CD4-positive, alpha-beta memory T cell (primary cell): ENCODE measurements at places on chromosomes 2 and 18. TPM values are rescaled to one million over a fixed set of nuclear protein-coding genes. Genes with fewer than 3 reads are reported as not detected.
A peak's percentile ranks its signal among the peaks of the same experiment; 100 is the strongest.

DNA sequence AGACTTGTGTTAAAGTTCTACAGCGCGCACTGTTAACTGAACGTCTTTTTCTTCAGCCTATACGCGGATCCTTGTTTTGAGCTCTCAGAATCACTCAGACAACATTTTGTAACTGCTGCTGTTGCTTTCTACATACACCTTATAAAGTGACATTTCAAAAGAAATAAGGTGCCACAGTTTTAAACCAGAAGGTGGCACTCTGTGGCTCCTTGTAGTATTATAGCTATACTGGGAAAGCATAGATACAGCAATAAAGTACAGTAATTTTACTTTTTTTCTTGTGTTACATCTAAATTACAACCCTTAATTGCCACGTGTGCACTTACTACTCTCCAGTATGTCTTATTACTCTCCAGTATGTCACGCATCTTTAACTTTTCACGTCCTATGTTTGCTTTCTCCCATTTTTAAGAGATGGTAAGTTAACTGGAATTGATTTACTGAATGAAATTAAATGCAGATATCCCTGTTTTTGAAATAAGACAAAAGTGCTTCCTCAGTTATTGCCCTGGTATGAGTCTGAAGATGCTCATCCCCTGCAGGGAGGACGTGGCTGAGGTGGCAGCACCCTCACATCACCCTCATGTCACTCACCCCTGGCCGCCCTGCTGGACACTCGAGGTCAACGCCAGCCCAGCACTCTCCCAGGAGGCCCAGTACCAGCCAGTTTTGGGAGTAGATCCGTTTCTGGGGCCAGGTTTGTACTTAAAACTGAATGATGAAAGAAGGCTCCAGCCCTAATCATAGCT, 37.8 kb downstream of the GORASP2 start:
- no peaks in the 10 kb centered on the region for H3K4me1 ChIP-seq
- H3K4me3 ChIP-seq = no peak overlapping the region
- H3K27ac ChIP-seq = no peak overlapping the region
- H3K36me3 ChIP-seq = peaks cover 41% of the 10 kb centered on the region
- no peaks in the 10 kb centered on the region for H3K27me3 ChIP-seq

TCF23 gene
- not detected for total RNA-seq

DNA sequence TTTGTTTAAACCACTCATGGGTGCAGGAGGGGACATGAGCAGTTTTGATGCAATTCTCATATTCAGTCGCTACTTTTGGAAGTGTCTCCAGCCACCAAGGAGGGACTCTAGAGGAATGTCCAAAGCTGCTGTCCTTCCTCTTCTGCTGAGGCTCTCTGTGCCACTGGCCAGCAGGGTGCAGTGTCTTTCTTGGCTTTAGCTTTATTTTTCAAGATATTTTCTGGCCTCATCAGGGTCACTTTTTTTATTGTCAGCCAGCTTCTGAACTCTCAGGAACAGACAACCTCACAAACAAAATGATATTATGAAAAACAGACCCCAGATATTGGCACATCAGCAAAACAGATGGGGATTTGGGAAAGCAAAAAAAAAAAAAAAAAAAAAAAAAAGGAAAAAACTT, 289.3 kb upstream of the ZSWIM2 start:
- H3K4me3 ChIP-seq = no peak overlapping the region
- no peak overlapping the region for H3K27ac ChIP-seq
- no peaks in the 10 kb centered on the region for H3K27me3 ChIP-seq
- H3K36me3 ChIP-seq = no peaks in the 10 kb centered on the region

FABP1 gene
- total RNA-seq = not detected

AKAIN1 gene
- not detected for total RNA-seq

- DNase-seq = no peak
- H3K4me3 ChIP-seq = no peak overlapping the region
- no peaks in the 10 kb centered on the region for H3K27me3 ChIP-seq
These were observed 64.4 kb downstream of the KLHL29 start for GRCh38 chr2:23449413-23449812.

DNA sequence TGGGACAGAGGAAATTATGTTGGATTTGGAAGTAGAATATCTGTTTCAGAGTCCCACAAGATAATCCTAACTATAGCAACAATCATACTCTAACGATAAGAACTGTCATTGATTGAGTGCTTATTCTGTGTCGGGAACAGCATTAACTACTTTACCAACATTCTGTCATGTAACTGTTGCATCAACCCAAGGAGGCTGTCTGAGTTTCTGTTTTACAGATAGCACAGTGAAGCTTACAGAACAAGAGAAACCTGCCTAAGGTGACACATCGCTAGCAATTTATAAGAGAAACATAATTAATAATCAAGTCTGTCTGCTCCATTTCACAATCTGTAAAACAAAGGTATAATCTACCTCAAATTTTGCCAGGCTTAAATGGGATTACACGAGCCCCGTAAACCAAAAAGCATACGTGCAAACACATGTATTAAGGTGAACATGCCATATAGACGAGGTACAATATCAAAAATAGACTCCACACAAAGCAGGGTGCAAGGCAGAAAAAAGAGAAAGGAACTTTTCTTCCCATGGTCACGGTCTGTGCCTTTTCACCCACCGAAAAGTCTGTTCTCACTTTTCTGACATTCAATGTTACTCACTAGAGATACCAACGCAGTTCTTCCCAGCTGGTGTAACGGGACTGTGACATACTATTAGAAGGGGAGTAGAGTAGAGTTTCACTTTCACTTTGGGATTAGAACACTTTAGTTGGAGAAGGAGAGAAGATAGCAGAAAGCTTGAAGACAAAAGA, 37.2 kb upstream of the SLC8A1 start:
- H3K27me3 ChIP-seq = no peaks in the 10 kb centered on the region
- H3K4me1 ChIP-seq = no peaks in the 10 kb centered on the region
- no peak for DNase-seq

GRCh38 chr2:149781263-149781808, 193.8 kb upstream of the MMADHC start:
- H3K4me3 ChIP-seq = no peak overlapping the region
- no peaks in the 10 kb centered on the region for H3K4me1 ChIP-seq
- no peak for DNase-seq
- no peaks in the 10 kb centered on the region for H3K27me3 ChIP-seq

- no peak for DNase-seq
- H3K27ac ChIP-seq = no peak overlapping the region
- no peaks in the 10 kb centered on the region for H3K36me3 ChIP-seq
- H3K27me3 ChIP-seq = no peaks in the 10 kb centered on the region
- no peaks in the 10 kb centered on the region for H3K4me1 ChIP-seq
These were observed 123.4 kb upstream of the PDE1A start for GRCh38 chr2:182550234-182550633.

DNA sequence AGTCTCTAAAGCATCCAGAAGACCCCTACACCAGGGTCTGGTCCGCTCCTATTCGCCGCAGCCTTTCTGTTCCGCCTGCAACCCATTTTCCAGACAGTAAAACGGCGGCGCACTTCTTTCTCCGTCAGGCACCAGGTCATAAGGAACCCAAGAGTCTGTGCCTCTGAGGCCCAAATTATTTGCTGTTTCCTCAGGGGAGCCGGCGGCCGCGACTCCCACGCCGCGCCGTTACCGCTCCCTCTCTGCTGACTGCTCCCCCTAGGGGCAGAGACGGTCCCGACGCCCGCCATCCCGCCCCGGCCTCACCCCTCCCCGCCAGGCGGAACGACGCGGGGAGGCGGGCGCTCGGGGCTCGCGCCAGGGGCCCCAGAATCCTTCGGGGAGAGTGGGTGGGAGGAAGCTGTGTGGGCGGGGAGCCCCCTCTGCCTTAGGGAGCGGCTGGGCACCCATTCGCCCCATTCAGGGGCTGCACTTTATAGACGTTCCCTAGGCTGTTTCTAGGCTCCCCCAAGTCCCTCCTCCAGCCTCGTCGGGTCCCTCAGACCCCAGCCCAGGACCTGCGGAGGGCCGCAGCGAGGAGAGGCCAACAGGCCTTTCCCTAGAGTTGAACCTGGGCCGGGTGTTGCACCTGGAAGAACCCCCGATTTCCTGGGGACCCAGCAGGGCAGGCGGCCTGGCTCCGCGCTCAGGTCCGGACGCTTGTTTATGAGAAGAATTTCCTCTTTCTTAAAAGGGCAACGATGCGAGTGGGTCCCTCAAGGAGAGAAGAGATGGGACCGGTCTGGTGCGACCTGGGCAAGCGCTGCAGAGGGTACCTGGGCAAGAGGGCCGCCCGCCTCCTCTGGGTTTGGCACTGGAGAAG, 3.6 kb upstream of the CTDSP1 start:
- H3K4me1 ChIP-seq = peaks cover 49% of the 10 kb centered on the region
- H3K4me3 ChIP-seq = peak overlapping the region; percentile 97
- H3K27me3 ChIP-seq = no peaks in the 10 kb centered on the region

DNA sequence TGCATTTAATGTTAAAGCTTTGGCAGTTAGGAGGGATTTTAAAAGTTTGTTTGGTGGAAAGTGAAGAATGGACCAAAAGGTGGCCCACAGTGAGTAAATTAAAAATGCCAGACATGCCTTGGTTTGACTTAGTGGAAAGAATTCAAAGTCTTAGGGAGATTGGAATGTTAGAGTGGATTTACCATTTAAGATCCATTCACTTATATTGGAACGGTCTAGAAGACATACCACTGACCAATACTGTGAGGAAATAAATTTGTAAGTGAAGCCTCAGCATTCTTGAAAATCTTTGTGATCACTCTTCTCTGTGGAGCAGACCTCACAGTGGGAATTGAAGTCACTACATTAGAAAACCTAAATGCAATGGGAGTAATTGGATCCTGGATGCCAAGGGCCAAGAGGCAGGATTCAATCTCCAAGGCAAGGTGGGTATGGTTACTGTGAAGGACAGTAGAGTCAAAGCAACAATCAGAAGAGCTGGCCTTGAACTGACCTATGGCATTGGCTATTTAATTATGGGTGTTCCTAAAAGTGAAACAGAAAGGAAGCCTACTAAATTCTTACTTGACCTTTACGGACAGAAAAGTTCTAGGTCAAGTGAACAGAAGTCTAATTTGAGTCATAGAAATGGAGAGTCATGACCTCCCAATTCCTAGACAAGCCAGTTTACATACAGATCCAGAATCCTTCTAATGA, 40.2 kb upstream of the VRK2 start:
- no peaks in the 10 kb centered on the region for H3K27me3 ChIP-seq
- H3K4me1 ChIP-seq = no peaks in the 10 kb centered on the region
- no peak overlapping the region for H3K27ac ChIP-seq
- no peaks in the 10 kb centered on the region for H3K36me3 ChIP-seq
- H3K4me3 ChIP-seq = no peak overlapping the region
- DNase-seq = no peak

GRCh38 chr2:692767-693166, 15.6 kb upstream of the TMEM18 start:
- no peaks in the 10 kb centered on the region for H3K36me3 ChIP-seq
- no peaks in the 10 kb centered on the region for H3K27me3 ChIP-seq
- DNase-seq = no peak

GRCh38 chr2:71757351-71757750, 304.0 kb downstream of the DYSF start:
- H3K4me1 ChIP-seq = no peaks in the 10 kb centered on the region
- H3K27ac ChIP-seq = no peak overlapping the region
- no peaks in the 10 kb centered on the region for H3K36me3 ChIP-seq
- no peak for DNase-seq
- no peak overlapping the region for H3K4me3 ChIP-seq

DNA sequence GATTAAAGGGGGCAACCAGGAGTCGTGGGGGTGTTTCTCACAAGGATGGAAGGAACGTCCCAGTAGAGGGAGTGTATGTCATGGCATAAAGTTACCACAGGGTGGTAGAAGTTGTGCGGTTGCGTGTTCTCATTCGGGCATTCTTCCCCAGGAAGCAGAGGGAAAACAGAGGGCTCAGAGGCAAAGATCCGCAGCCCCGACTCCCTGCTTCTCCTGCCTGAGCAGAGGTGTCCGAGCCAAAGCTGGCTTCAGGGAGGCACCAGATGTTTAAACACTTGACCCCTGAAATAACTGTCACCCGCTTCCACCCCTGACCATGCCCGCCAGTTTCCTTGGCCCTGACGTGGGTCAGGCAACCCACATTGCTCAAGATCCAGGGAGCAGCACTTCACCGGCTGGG, 83.7 kb downstream of the EN1 start:
- no peaks in the 10 kb centered on the region for H3K27me3 ChIP-seq
- no peak overlapping the region for H3K27ac ChIP-seq
- no peak overlapping the region for H3K4me3 ChIP-seq
- H3K36me3 ChIP-seq = no peaks in the 10 kb centered on the region
- DNase-seq = no peak
- no peaks in the 10 kb centered on the region for H3K4me1 ChIP-seq

CROCC2 gene
- total RNA-seq = not detected

DNA sequence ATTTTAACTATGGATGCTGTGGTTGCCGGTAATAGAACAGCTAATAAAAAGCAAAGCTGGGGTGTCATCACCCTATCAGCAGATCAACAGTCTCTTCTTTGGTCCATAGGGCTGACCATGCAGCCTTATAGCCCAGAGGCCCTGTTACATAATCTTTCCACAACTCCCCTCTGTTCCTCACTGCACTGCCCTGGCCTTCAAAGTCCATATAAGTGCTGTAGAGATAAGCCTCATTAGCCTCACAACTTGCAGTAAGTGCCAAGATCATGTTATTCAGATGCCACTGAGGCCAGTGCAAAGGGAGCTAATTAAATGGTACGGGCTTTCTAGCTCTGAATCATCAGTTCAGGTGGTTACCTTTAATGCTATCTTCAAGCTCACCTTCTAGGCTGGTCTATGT, 89.7 kb upstream of the CXCR4 start:
- no peak overlapping the region for H3K27ac ChIP-seq
- H3K27me3 ChIP-seq = no peaks in the 10 kb centered on the region
- H3K4me3 ChIP-seq = no peak overlapping the region
- H3K36me3 ChIP-seq = no peaks in the 10 kb centered on the region
- H3K4me1 ChIP-seq = peaks cover 26% of the 10 kb centered on the region

DNA sequence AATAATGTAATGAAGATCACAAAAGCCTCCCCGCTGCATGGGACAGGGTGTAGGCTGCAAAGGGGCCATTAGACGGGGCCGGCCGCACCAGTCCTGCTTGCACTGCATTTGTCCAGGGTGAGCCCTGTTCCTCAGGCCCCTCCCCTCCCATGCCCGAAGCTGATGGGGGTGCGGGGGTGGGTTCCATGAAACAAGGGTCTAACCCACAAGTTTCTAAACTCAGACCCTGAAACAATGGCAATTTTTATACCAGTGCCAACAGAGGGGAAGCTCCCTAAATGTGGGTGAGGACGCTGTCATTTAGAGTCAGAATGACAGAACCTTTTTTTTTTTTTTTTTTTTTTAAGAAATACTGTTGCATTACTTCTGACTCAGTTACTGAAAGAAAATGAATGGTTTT, 39.7 kb downstream of the HS6ST1 start:
- H3K27me3 ChIP-seq = no peaks in the 10 kb centered on the region
- H3K36me3 ChIP-seq = no peaks in the 10 kb centered on the region
- no peak overlapping the region for H3K27ac ChIP-seq
- H3K4me1 ChIP-seq = no peaks in the 10 kb centered on the region

RIT2 gene
- total RNA-seq = not detected

RAX gene
- total RNA-seq = not detected

GPAT2 gene
- total RNA-seq = 2.9 TPM

DNA sequence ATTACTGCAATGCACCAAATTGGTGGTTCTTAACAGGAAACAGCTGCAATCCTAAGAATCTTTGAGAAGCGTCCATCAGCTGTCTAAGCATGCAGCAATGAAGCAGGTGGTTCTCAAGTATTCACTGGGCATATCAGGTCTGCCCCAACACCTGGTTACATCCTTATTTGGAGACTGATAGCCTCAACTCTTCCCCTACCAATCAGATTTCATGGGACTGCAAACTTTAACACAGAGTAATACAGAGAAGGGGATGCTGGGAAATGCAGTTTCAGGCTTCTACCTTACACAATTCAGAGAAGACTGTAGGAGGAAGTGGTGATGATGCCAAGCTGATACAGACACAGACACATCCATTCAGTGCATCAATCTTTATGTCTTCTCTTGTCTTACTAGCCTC, 240.5 kb downstream of the BCL2 start:
- no peaks in the 10 kb centered on the region for H3K27me3 ChIP-seq
- no peak for DNase-seq
- no peaks in the 10 kb centered on the region for H3K4me1 ChIP-seq
- no peak overlapping the region for H3K4me3 ChIP-seq
- H3K36me3 ChIP-seq = no peaks in the 10 kb centered on the region
- H3K27ac ChIP-seq = no peak overlapping the region
